ENCODE measurements at places on chromosomes 11 and 22.
A peak's percentile ranks its signal among the peaks of the same experiment; 100 is the strongest.

- no peak overlapping the region for H3K27ac ChIP-seq
- DNase-seq, result no peak
These were observed 14.5 kb upstream of the ZDHHC13 start for GRCh38 chr11:19102521-19102900.

DNA sequence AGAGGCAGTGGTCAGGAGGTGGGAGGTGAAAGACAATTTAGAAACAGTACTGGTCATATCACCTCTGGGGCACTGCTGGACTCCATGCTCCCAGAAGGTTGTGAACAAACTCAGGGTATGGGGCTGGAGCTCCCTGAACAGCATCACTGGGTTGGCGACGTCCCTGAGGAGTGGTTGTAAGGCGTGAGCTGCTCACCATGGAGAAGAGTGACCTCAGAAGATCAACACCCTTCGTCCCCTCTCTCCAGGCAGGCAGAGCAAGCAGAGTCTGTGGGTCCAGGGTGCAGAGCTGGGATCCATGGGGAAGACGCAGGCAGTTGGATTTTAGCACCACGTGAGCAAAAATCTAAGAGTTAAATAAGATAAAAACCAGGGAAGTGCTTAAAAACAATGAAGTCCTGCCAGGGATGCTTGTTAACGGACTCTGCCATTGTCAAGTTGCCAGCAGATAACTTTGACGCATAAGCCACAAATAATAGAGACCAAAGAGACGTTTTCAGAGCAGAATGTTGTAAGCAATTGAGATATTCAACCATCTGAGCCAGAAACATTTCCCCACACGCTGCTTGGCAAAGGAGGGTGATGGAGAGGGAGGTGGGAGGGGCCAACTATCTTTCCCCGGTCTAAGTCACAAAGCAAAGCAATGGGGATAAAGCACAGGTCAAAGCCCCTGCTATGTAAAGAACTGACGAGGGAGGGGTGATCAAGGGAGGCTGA lies 13.6 kb downstream of the PNPLA5 start:
- no peak overlapping the region for H3K4me3 ChIP-seq
- DNase-seq, result no peak
- H3K4me1 ChIP-seq, result no peaks in the 10 kb centered on the region

- DNase-seq, result no peak
- H3K4me3 ChIP-seq, result no peak overlapping the region
- H3K4me1 ChIP-seq, result peaks cover 27% of the 10 kb centered on the region
- H3K36me3 ChIP-seq, result peaks cover 32% of the 10 kb centered on the region
- no peaks in the 10 kb centered on the region for H3K27me3 ChIP-seq
These were observed 20.8 kb downstream of the ARFGAP2 start for GRCh38 chr11:47155879-47156278.

DNA sequence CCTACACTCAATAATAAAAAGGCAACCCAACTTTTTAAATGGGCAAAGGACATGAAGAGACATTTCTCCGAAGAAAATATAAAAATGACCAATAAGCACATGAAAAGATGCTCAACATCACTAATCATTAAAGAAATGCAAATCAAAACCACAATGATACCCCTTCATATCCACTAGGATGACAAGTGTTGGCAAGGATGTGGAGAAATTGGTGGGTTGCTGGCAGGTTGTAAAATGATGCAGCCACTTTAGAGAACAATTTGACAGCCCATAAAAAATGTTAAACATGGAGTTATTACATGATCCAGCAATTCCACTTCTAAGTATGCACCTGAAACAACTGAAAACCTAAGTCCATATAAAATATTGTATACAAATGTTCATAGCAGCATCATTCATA lies 73.2 kb upstream of the LMO2 start:
- no peaks in the 10 kb centered on the region for H3K27me3 ChIP-seq
- DNase-seq, result no peak
- H3K4me1 ChIP-seq, result no peaks in the 10 kb centered on the region
- H3K36me3 ChIP-seq, result no peaks in the 10 kb centered on the region
- no peak overlapping the region for H3K27ac ChIP-seq

DNA sequence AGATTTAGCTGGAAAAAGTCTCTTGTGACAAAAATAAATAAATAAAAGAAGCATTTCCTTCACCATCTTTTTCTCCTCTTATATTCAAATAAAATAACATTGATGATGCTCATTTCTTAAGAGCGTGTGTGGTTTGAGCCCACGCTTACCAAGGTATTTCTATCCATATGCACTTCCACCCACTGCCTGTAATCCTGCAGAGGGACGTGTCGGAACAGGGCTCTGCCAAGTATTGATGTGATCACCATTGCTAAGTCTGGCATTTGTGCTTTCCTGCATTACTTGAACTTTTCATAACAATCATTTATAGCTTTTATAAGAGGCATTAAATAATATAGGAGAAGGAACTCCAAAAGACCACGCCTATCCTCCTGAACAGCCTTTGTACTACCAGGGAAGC lies 107.6 kb downstream of the SHANK2 start:
- no peaks in the 10 kb centered on the region for H3K4me1 ChIP-seq
- no peaks in the 10 kb centered on the region for H3K36me3 ChIP-seq
- no peak for DNase-seq
- no peaks in the 10 kb centered on the region for H3K27me3 ChIP-seq
- no peak overlapping the region for H3K27ac ChIP-seq

DNA sequence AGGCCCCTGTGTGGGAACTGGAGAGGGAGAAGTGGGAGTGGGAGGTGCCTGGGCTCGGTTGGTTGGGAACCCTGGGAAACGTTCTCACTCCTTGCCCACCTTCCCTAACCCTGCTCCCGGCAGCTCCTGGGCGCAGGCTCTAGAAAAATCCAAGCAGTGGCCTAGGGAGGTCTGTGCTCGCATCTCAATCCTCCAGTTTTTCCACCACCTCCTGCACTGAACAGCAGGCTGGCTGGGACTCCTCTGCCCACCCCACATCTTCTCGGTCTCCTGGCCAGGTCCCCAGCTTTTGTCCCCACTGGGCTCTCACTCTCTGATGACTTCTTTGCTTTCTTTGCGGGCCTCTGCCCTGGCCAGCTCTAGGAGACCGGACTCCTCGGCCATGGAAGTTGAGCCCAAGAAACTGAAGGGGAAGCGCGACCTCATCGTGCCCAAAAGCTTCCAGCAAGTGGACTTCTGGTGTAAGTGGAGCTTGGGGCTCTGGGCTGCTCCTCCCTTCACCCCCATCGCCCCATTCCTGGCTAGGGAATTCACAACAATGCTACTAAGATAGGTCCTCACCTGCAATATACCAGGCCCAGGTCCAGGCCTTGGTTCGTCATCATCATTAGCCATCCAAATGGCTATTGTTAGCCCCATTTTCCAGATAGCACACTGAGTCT lies 35.6 kb downstream of the PRDM11 start:
- DNase-seq, result no peak
- H3K36me3 ChIP-seq, result no peaks in the 10 kb centered on the region
- no peaks in the 10 kb centered on the region for H3K27me3 ChIP-seq
- no peak overlapping the region for H3K27ac ChIP-seq
- no peak overlapping the region for H3K4me3 ChIP-seq
- H3K4me1 ChIP-seq, result no peaks in the 10 kb centered on the region

- peak; percentile 1 for DNase-seq
- no peak overlapping the region for H3K27ac ChIP-seq
- H3K36me3 ChIP-seq, result peaks cover 100% of the 10 kb centered on the region
- H3K4me1 ChIP-seq, result no peaks in the 10 kb centered on the region
These were observed 22.8 kb downstream of the INCENP start for GRCh38 chr11:62146476-62147200.

- DNase-seq, result no peak
- peaks cover 5% of the 10 kb centered on the region for H3K4me1 ChIP-seq
- H3K27me3 ChIP-seq, result no peaks in the 10 kb centered on the region
- H3K36me3 ChIP-seq, result no peaks in the 10 kb centered on the region
These were observed 131.4 kb downstream of the TENM4 start for GRCh38 chr11:79309407-79309806.

DNA sequence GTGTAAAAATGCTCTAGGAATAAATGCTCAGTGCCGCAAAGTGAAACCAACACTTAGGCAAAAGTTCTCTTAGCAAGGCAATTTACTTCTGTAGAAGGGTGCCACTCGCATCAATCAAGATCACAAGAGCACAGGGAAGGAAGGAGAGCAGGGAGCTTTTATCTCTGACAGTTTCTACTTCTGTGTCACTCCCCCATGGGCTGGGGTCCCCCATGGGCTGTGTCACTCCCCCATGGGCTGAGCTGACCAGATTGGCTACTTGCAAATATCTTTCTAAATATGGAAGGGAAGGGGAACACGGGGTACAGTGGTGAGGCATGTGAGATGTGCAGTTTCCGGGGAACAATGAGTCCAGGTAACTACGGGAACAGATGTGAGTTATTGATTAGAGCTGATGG lies 397 bp downstream of the OR52N2 start:
- H3K27ac ChIP-seq, result no peak overlapping the region
- peak overlapping the region; percentile 60 for H3K4me3 ChIP-seq
- peaks cover 14% of the 10 kb centered on the region for H3K4me1 ChIP-seq
- no peaks in the 10 kb centered on the region for H3K36me3 ChIP-seq

GRCh38 chr22:49548356-49549202 lies 279.1 kb downstream of the BRD1 start:
- H3K27me3 ChIP-seq, result no peaks in the 10 kb centered on the region
- no peak overlapping the region for H3K27ac ChIP-seq
- no peak overlapping the region for H3K4me3 ChIP-seq

DNA sequence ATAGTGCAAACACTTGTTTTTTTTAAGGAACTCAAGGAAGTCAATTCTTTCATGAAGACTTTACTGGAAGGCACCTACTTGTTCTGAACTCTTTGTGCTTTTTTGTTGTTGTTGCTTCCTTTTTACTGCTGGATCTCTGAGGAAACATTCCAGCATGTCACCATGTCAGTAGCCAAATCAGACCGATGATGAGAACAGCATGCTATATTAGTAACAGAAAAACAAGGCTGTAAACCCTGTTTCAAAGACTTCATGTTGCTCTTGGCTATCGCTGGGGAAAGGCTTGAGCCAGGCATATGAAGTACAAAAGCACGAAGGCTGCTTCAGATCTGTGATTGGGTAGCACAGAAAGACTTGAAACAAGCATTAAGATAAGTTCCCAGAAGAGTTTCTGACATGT lies 125.6 kb upstream of the SLC5A12 start:
- no peaks in the 10 kb centered on the region for H3K4me1 ChIP-seq
- no peak for DNase-seq
- no peaks in the 10 kb centered on the region for H3K27me3 ChIP-seq
- H3K36me3 ChIP-seq, result no peaks in the 10 kb centered on the region
- H3K4me3 ChIP-seq, result no peak overlapping the region
- no peak overlapping the region for H3K27ac ChIP-seq

DNA sequence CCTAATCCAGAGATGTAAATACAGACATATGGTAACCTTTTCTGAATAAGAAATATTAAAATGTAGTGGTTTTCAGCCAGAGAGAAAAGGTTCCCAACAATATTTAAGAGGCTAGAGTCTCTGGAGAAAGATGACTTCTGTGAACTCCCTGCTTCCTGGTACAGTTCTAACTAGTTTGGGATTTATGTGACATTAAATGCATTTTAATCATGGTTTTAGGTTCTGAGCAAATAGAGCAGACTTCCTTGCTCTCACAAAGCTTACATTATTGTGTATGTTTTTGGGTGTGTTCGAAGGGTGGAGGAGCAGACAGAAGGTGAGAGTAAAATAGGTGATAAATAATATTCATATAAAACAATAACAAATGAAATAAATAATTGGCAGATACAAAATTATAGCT lies 250.1 kb upstream of the LUZP2 start:
- no peak overlapping the region for H3K4me3 ChIP-seq
- H3K4me1 ChIP-seq, result peaks cover 27% of the 10 kb centered on the region
- no peaks in the 10 kb centered on the region for H3K27me3 ChIP-seq
- DNase-seq, result no peak

- no peak for DNase-seq
- H3K27me3 ChIP-seq, result no peaks in the 10 kb centered on the region
- no peak overlapping the region for H3K27ac ChIP-seq
- no peak overlapping the region for H3K4me3 ChIP-seq
- H3K36me3 ChIP-seq, result no peaks in the 10 kb centered on the region
These were observed 94.8 kb downstream of the TENM4 start for GRCh38 chr11:79346021-79346420.

DNA sequence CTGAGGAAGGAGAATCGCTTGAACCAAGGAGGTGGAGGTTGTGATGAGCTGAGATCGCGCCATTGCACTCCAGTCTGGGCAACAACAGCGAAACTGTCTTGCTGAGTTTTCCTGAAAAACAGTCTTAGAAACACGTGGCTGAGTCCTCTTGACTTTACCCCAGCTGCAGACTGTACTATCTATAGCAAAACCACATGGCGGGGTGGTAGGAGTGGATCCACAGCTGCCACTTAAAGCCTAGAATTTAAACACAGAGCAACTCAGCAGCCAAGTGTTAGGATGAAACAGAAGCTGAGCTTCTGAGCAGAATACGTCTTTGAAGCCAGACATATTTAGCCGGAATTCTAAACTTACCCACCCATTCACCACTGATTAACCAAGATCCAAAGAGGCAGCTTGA lies 14.1 kb downstream of the PATZ1 start:
- no peaks in the 10 kb centered on the region for H3K4me1 ChIP-seq
- peaks cover 92% of the 10 kb centered on the region for H3K36me3 ChIP-seq
- no peak overlapping the region for H3K4me3 ChIP-seq
- H3K27ac ChIP-seq, result no peak overlapping the region

DNA sequence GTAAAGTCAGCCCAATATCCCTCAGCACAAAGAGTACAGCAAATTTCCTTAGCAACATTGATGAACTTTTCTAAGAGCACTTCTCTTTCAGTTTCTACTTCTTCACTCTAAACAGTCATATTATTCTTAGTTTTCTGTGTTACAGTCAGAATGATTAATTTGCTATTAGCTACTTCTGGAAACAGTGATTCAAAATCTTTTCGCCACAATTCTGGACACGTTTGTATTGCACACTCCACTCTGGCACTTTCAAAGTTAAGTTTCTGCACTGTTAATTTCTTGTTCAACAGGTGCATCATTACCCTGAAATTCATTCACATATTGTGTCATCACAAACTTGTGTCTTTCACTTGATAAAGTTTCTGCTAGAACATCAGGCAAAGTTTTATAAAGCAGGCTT lies 22.5 kb downstream of the ABTB2 start:
- H3K27ac ChIP-seq, result no peak overlapping the region
- DNase-seq, result no peak

- peaks cover 8% of the 10 kb centered on the region for H3K27me3 ChIP-seq
- peak; percentile 77 for DNase-seq
- peak overlapping the region; percentile 34 for H3K27ac ChIP-seq
- peaks cover 5% of the 10 kb centered on the region for H3K4me1 ChIP-seq
- H3K4me3 ChIP-seq, result no peak overlapping the region
- no peaks in the 10 kb centered on the region for H3K36me3 ChIP-seq
These were observed 26.4 kb downstream of the KCTD17 start for GRCh38 chr22:37077802-37078448.

DNA sequence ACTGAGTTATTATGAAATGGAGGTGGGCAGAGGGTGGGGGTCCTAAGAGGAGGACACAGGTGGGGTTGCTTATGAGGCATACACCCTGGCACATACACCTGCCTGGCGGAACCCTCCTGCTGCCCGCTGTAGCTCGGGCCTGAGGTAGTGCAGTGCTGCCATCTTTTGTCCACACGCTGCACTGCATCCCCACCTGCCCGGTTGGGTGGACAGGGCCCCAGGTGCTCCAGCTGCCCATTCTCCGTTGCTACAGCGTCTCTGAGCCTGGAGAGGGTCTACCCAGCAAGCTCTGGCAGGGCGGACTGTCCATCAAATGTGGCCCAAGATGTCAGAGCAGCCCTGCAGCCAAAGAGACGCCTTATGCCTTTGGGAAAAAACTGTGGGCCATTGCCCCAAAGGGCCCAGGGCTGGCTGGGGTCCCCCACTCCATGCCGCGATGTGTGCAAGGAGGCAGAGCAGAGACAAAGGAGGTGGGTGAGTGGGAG lies 131.2 kb downstream of the BUD13 start:
- DNase-seq, result peak; percentile 18
- no peaks in the 10 kb centered on the region for H3K4me1 ChIP-seq
- no peak overlapping the region for H3K27ac ChIP-seq

Data from DND-41 (cell line).